ENCODE measurements at places on chromosomes 5 and 9.

- peak; percentile 32 for DNase-seq
Observed at GRCh38 chr5:122870219-122870856, 24.9 kb downstream of the SNX24 start.

GRCh38 chr5:15234911-15235310 lies 265.1 kb upstream of the FBXL7 start:
- DNase-seq = no peak

DNA sequence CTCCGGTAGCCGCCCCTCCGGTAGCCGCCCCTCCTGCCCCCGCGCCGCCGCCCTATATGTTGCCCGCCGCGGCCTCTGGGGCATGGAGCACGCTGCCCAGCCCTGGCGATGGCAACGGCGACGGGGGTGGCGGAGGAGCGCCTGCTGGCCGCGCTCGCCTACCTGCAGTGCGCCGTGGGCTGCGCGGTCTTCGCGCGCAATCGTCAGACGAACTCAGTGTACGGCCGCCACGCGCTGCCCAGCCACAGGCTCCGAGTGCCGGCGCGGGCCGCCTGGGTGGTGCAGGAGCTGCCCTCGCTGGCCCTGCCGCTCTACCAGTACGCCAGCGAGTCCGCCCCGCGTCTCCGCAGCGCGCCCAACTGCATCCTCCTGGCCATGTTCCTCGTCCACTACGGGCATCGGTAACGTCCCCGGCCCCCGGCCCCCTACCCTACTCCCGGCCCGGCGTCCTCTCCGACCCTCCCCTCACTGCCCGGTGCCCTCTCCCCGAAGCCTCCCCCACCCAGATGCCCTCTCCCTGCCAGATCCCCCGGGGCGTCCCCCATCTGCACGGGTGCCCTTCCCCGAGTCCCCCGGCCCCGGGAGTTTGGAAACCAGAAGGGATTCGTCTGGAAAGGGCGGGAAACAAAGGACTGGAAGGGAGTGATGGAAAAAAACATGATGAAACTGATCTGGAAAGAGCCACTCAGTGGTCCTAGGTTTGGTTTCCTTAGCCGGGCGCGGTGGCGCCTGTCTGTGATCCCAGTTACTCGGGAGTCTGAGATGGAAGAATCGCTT lies 417 bp downstream of the SRD5A1 start:
- no peak for DNase-seq

DNA sequence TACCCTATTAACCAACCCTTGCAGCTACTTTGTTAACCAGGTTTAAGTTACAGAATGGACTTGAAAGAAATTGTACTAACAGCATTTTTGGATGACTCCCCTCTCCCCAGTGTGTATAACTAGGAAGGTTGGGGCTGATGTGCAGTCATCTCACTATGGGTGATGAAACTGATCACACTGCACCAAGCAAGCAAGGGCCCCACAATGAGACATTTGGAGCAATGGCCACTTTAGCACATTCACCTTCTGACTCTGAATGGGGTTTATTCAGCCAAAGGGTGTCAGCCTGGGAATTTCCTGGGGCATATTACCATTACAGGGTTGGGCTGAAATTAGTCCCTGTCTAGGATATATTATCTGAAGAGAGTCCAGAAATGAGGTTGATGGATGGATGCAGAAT lies 18.7 kb upstream of the CYFIP2 start:
- DNase-seq = no peak

DNA sequence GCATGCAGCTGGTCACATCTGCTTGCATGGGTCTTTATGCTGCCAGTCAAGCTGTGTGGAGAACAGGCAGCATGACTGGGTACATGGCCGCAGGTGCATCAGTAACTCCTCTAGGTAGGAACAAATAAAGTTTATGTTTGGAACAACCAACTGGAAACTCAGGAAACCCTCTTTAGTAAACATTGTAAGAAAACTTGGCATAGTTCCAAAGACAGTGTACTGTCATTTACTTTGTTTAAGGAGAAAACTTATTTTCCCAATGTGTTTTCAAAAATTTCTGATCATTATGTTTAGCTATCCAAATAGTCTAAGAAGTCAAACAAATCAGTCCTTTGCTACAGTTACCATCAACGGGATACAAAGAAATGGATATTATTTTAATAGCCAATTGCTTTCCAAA lies 386.0 kb downstream of the CHSY3 start:
- DNase-seq = peak; percentile 8

GRCh38 chr9:137429974-137430722 lies 7.0 kb downstream of the NOXA1 start:
- DNase-seq = no peak

GRCh38 chr9:13190040-13190439 lies 89.5 kb downstream of the MPDZ start:
- no peak for DNase-seq

DNA sequence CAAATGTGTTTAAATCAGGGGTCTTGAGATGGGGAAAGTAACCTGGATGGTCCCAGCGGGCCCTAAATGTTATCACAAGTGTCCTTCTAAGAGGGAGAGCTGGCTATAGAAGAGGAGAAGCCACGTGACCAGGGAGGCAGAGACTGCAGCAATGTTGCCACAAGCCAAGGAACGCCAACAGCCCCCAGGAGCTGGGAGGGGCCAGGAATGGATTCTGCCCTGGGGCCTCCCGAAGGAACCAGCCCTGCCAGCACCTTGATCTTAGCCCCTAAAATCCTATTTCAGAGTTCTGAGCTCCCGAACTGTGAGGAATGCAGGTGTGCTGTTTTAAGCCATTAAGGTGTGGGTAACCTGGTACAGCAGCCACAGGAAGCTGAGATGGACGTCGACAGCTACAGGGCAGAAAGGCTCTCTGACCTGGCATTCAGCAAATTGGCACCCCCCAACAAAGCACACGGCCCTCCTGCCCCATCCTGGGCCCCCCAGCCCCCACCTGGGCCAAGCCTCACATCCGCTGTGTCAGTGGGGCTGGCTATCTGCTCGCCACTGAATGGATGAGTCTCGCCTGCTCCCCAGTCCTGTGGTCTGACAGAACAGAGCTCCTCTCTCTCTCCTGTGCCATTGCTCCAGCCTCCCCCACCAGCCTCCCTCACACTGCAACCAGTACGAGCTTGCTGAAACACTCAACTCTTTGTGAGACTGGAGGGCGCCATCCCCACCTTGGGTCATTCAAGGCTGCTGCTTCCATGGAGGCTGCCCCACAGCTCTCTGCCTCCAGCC lies 78.8 kb downstream of the ADAMTS2 start:
- DNase-seq = no peak

DNA sequence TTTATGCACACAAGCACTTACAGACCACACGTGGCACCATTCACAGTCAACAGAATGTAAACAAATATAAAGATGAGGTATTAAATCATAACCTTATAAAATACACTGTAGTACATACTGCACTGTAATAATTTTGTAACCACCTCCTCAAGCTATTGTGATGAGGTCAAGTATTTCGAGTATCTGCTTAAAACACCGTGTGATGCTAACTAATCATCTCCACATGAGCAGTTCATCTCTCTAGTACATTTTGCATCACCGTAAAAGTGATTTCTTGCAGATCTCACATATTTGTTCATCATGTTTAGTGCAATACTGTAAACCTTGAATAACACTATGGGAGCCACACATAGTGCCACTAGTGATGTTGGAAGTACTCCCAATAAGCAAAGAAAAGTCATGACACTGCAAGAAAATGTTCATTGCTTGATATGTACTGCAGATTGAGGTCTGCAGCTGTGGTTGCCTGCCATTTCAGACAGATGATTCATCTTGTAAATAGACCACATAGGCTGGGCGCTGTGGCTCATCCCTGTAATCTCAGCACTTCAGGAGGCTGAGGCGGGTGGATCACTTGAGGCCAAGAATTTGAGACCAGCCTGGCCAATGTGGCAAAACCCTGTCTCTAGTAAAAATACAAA lies 44.3 kb downstream of the FOXB2 start:
- DNase-seq = peak; percentile 13

- DNase-seq = no peak
Observed at GRCh38 chr5:122111460-122111859, 17.9 kb upstream of the ZNF474 start.

DNA sequence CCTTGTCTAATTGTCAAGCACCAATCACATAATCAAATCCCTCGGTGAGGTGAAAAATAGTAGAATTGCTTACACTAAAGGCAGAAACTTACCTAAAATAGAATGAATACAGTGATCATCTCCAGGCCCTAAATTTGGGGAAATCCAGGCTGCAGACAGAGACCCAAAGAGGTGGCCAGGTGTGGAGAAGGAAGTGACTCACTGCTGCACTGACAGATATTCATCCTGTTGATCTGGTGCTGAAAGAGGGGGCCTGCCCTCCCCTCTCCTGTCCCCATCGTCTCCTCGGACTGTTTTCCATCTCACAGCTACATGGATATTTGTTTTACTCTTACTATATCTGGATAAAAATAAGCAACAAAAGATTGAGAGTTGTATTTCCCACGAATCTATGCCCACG lies 15.9 kb downstream of the OR2Y1 start:
- no peak for DNase-seq

- no peak for DNase-seq
Observed at GRCh38 chr9:119934497-119934896, 565.3 kb upstream of the BRINP1 start.

- DNase-seq = no peak
Observed at GRCh38 chr5:79613549-79613948, 1.3 kb downstream of the TENT2 start.

- DNase-seq = no peak
Observed at GRCh38 chr5:57776035-57776434, 293.4 kb upstream of the ACTBL2 start.

- DNase-seq = no peak
Observed at GRCh38 chr5:91670122-91670521, 287.0 kb upstream of the ARRDC3 start.

GRCh38 chr5:152437866-152438265 lies 32.8 kb upstream of the NMUR2 start:
- no peak for DNase-seq

DNA sequence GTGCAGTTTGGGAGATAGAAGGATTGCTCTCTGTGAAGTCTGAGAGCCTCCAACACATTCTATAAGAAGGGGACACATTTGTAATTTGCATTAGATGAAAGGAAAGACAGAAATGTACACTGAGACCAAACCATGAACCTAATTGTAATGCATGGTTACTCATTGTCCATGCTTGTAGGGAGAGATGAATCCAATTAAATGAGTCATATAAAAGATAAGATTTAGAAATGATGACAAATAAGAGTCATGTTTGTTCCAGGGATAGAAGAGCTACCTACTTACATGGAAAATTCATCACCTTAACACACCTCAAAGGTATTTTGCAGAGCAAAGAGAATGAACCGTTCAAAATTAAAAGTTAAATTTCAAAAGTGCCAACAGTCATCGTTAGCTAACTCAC lies 85.1 kb downstream of the FBXL7 start:
- no peak for DNase-seq

- DNase-seq = no peak
Observed at GRCh38 chr9:119195521-119195920, 173.7 kb downstream of the BRINP1 start.

DNA sequence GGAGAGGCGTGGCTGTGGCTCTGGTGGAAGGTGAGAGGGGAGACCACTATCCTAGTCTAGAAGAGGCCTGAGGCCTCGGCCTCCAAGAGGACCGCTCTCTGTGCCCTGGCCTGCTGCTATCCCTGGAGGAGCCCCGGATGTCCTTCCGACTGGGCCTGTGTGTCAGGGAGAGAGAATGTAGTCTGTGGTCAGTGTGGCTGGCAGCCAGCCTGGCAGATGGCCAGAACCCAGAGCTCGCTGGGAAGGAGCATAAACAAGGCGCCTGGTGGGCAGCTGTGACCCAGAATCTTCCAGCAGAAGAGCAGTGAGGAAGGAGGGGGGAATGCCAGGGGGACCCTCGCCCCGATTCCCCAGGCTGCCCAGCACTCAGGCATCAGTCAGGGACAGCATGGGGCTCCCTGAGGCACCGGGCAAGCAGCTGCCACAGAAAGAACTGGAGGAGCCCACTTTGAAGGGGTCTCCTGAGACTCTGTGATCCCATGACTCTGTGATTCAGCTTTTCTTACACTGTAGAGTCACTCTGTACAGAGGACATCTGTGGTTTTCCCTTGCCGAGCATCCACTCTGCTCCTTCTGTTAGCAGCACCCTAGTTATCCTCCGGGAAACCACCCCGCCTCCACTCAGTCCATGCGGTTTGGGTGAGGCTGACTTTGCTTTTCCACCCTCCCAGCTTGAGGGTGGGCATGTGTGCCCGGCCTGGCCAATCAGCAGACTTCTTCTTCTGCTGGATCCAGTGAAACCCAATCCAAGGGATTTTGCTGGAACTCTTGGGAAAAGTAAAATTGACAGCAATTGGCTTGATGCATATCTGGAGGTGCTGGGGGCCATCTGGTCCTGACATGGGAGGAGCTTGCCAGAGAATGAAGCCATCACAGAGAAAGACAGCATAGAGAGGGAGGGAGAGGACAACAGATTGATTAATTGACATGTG lies 46.2 kb upstream of the PWWP2A start:
- peak; percentile 98 for DNase-seq
